ENCODE measurements at places on chromosomes 6 and 20.
A peak's percentile ranks its signal among the peaks of the same experiment; 100 is the strongest.

- no peak for DNase-seq
Measured at GRCh38 chr6:40923326-40923725, 115.7 kb downstream of the UNC5CL start.

- DNase-seq = no peak
Measured at GRCh38 chr6:44011350-44011920, 115.8 kb downstream of the MRPL14 start.

GRCh38 chr6:75299801-75300530 is 15.4 kb upstream of the TMEM30A start:
- no peak for DNase-seq

GRCh38 chr20:44851545-44851944 is 34.0 kb upstream of the YWHAB start:
- no peak for DNase-seq

- DNase-seq = no peak
Measured at GRCh38 chr6:111802720-111803330, 70.4 kb downstream of the FYN start.

GRCh38 chr6:161406646-161407045 is 132.8 kb upstream of the AGPAT4 start:
- DNase-seq = peak; percentile 88

- DNase-seq = no peak
Measured at GRCh38 chr6:109963598-109964170, 14.4 kb upstream of the GPR6 start.

GRCh38 chr20:21702553-21703470 is 2.7 kb upstream of the PAX1 start:
- no peak for DNase-seq

DNA sequence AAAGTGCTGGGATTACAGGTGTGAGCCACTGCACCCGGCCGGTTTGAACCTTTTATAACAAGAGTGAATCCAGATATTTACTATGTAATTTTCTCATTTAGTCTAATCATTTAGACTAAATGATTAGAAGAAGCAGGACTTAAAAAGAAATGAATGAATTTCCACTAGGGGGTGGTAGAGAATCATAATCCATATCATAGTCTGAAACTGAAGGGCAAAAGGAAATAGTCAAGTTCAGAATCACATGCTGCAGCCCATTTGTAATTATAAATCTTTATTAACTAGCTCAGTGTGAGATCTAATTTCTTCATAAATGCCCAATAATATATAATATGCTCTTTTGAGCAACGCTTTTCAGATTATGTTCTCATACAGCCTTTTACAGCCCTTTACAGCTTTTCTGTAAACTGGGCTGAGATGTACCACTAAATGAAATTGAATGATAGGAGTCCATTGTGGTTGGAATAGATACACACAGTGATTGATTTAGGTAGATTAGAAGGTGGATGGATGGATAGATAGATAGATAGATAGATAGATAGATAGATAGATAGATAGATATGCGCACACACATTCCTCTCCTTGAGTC is 31.8 kb downstream of the PSMB9 start:
- peak; percentile 68 for DNase-seq

DNA sequence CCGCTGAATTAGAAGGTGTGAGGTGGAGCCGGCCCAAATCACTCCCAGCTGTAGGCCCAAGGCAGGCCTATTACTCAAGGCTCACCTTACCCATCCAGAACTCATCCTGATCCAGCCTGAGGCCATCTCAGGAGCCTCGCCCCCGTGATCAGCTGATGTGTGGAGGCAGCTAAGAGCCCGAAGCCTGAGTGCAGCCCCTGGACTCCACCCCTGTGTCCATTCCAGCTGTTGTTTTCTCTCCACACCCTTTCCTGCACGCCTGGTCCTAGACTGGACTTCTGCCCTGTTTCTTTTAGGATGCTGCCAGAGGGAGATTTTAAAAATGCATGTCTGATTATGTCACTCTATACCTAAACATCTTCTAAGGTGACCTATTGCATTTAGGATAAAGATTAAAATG is 124.7 kb upstream of the SUPT3H start:
- no peak for DNase-seq

DNA sequence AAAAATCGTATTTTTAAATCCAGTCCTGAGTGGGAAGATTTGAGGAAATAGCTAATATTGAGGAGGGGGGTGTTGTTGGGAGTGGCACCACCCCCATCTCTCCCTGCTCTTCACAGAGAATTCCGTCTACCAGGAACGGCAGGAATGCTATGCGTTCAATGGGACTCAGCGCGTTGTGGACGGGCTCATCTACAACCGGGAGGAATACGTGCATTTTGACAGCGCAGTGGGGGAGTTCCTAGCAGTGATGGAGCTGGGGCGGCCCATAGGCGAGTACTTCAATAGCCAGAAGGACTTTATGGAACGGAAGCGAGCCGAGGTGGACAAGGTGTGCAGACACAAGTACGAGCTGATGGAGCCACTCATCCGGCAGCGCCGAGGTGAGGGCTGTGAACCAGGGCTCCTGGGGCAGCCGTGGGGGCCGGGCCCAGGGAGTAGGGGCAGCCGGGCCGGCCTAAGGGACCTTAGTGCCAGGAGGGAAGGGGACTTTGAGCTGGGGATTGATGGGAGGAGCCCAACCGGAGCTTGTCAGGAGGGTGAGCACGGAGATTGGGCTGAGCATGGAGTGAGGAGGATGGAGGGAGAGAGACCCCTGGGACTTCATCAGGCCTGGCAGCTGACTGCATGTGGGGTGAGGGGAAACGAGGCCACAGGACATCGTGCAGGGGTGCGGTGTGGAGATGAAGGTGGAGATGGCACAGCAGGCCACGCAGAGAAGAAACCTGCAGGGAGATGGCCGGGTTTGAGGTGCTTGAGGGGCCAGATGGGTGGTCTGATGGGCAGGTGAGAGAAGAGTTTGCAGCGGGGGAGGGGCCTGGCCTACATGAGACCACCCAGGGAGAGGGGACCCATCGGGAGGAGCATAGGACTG is 41.3 kb downstream of the HLA-DPB1 start:
- no peak for DNase-seq

- DNase-seq = no peak
Measured at GRCh38 chr20:5410470-5410869, 93.7 kb upstream of the PROKR2 start.

DNA sequence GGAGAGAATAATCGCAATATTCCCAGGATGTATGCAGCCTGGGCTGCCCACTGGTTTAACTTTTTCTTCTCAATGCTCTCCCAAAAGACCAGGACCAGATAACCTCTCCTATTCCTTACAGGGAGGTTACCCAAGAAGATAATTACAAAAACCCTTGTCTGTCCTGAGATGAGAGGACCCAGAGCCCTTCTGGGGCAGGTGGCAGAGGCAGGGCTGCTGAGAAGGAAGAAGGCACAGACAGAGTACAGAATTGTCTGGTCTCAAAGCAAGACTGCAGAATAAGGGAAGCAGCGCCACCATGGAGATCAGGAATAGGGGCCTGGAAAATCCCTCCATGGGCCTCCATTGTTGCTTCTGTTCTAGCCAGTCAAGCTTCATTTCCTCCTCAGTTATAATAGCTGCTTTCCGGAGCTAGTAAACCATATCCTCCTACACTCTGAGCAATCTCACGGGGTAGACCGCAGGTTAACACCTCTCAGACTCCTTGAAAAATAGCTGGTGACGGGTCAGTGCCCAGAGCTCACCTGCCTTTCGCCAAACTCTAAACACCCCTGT is 463 bp upstream of the HLA-DMB start:
- DNase-seq = no peak

GRCh38 chr6:139194740-139195139 is 59.9 kb downstream of the HECA start:
- no peak for DNase-seq
